ENCODE measurements at places on chromosomes 13 and 19. TPM values are rescaled to one million over a fixed set of nuclear protein-coding genes. Genes with fewer than 3 reads are reported as not detected.

GRCh38 chr19:36113894-36114720 is 568 bp downstream of the POLR2I start:
- peak; percentile 27 for DNase-seq

- DNase-seq, result peak; percentile 95
Measured at GRCh38 chr19:28313633-28314032, 899.3 kb downstream of the UQCRFS1 start.

DNA sequence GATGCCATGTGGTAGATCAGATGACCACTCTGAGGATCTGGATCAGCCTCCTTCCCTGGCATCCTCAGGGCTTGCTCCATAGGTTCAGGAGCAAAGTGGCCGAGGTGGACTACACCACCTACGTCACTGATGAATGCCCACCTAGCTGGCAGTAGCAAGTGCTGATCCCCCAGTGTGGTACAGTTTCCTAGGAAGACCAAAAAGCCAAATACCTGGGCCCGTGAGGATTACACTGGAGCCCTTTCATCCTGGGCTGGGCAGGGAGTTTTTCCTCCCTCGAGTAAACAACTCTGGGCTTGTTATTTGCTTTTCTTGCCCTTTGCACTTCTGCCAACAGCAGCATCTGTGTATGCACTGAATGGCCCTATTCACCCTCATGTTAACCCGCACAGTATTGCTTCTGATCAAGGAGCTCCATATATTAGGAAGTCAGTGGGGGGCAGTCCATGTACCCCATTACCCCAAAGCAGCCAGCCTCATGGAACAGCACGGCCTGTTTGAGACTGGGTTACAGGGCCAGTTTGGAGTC is 3.3 kb upstream of the MYADM start:
- DNase-seq, result no peak

The GPR4 gene
- total RNA-seq, result not detected

The LILRB4 gene
- total RNA-seq, result not detected

The KCNRG gene
- total RNA-seq, result 2.6 TPM

The COL5A3 gene
- 0.22 TPM for total RNA-seq
